ENCODE measurements at places on chromosomes 13 and 19. TPM values are rescaled to one million over a fixed set of nuclear protein-coding genes. Genes with fewer than 3 reads are reported as not detected.

KLK7 gene
- total RNA-seq: not detected

FCER2 gene
- total RNA-seq: not detected

SHISA7 gene
- not detected for total RNA-seq

ZNF737 gene
- 12.6 TPM for total RNA-seq

C1QTNF9B gene
- total RNA-seq: not detected

VSTM1 gene
- total RNA-seq: not detected

LACC1 gene
- total RNA-seq: 15.0 TPM

Measured in thoracic aorta endothelial cell (primary cell).